ENCODE measurements at places on chromosomes 12 and 14.

GRCh38 chr14:103549361-103550311 lies 12.8 kb downstream of the BAG5 start:
- no peak for DNase-seq

DNA sequence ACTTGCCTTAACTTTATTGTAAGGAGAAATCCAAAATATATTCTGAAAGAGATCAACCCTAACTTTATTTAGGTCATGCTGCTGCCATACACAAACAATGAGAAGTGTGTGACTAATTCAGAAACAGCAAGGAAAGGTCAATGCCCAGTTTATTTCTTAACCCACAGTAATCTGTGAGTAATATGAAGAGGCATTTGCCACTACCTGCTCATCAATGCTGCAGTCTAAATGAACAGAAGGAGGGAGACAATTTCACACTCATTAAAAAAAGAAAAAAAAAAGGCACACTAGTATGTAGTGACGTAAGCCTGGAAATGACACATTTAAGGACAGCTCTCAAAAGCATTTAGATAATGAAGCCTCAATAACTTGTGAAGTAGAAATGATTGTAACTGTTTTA lies 90.5 kb upstream of the FOXN3 start:
- DNase-seq, result no peak

DNA sequence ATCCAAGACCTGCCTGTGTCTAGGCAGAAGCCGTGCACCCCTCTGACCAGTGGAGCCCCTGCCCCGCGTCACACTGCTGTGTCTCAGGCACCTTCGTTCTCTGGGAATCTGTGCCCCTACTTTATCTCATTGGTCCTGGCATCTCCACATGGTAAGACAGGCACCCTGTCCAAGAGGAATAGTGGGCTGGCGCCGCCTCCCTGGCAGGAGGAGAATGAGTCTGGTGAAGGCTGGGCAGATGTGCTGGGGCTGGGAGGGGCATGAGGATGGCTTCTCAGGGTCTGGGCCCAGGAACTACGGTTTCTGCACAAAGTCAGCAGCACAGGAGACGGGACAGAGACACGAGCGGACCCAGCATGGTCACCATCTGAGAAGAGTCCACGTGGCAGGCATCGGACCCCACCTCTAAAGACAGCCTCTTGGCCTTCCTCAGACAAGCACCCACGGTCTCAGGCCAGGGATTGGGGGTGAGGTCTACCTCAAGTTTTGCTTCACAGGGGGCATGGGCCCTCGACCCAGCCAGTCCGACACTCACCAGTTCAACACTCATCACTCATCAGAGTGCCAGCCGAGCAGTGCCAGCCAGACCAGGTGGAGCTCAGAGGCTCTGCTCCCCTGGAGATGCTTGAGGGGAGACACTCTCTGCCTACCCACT lies 306.7 kb downstream of the ADGRD1 start:
- no peak for DNase-seq

- no peak for DNase-seq
Observed at GRCh38 chr12:131128556-131128955, 174.8 kb downstream of the ADGRD1 start.

DNA sequence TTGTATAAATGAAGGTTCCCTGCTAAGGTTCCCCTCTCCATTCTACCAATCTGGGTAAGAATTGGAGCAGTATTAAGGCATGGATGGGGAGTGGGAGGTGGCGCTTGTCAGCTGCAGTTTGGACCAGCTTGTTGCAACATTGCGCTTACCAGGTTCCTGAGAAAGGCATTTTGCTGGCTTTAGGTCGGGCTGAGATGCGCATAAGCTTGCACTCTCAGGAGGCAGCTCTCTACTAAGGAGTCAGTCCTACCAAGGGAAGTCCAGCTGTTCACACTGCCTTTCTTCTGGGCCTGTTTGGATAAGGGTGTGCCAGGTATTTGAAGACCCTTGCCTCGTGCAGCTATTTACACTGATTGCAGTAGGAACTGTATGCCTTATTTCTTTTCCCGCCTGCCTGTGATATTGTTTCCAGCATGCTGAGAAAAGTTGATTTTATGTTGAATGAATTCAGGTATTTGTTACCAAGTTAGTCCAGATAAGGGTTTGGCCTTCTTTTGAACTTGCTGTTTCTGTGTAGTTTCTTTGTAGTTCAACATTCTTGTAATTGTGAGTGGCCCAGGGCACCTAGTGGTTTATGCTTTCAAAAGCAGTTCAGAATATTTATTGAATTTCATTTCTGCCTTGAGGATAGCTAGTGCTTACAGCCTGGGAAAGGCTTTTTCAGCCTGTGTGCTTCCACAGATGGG lies 2.6 kb downstream of the MLEC start:
- no peak for DNase-seq

DNA sequence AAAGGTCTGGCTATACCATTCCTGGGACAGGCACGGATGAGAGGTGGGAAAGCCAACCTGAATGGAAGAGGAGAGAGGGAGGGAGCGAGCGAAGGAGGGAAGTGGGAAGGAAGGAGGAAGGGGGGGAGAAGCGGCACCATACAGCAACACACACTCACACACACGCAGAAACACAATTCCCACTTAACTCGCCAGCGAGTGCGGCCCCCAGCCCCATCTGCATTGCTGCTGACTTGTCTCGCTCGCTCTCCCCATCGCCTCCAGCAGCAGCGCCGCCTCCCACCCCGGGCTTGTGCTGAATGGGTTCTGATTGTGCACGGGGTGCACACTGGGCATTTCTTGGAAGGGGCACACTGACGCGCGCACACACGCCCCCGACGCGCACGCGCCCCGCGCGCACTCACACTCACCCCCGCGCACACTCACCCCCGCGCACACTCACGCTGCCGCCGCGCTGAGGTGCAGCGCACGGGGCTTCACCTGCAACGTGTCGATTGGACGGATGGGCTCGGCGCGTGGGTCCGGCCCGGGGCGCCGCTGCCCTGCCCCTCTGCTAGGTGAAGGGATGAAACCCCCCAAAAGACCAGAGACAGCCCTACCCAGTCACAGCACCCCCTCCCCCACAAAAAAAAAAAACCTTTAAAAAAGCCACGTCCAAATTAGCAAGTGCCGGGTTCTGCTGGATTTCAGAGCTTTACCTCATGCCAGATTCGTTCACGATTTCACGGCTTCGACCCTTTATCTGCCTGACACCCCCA lies 685 bp downstream of the GRIN2B start:
- DNase-seq, result no peak

GRCh38 chr14:47427629-47428028 lies 247.8 kb downstream of the MDGA2 start:
- DNase-seq, result no peak

- DNase-seq, result no peak
Observed at GRCh38 chr12:2652011-2652400, 142.8 kb upstream of the FKBP4 start.

DNA sequence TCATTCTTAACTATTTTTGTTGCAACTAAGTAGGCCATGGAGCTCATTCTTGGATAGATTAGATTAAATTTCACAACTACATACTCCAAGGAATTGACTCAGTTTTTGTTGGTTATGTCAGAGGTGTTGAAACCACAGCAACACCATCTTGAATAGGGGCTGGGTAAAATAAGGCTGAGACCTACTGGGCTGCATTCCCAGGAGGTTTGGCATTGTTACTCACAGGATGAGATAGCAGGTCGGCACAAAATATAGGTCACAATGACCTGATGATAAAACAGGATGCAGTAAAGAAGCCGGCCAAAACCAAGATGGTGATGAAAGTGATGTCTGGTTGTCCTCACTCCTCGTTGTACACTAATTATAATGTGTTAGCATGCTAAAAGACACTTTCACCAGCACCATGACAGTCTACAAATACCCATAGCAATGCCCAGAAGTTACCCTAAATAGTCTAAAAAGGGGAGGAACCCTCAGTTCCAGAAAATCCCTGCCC lies 20.9 kb downstream of the DMAC2L start:
- DNase-seq, result no peak

- DNase-seq, result no peak
Observed at GRCh38 chr12:27588776-27589175, 64.8 kb downstream of the PPFIBP1 start.

DNA sequence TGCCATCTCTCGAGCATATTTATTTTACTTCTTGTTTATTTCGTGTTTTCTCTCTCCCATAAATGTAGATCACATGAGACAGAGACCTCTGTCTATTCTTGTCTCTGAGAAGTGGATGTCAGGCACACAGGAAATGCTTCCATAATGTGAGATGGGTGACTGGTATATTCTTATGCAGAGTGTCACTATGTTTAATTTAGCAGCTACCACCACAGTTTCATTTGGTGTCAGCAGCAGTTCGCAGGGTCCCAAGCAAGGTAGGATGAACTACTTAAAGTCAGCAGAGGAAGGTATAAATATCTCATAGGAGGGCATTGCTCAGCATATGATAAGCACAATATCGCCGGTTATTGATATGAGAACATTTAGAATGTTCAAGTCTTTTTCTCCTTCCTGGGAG lies 180.9 kb upstream of the CNTN1 start:
- no peak for DNase-seq

GRCh38 chr12:28795311-28795710 lies 353.8 kb upstream of the FAR2 start:
- DNase-seq, result no peak

GRCh38 chr12:50725011-50725942 lies 38.6 kb upstream of the ATF1 start:
- DNase-seq, result no peak

DNA sequence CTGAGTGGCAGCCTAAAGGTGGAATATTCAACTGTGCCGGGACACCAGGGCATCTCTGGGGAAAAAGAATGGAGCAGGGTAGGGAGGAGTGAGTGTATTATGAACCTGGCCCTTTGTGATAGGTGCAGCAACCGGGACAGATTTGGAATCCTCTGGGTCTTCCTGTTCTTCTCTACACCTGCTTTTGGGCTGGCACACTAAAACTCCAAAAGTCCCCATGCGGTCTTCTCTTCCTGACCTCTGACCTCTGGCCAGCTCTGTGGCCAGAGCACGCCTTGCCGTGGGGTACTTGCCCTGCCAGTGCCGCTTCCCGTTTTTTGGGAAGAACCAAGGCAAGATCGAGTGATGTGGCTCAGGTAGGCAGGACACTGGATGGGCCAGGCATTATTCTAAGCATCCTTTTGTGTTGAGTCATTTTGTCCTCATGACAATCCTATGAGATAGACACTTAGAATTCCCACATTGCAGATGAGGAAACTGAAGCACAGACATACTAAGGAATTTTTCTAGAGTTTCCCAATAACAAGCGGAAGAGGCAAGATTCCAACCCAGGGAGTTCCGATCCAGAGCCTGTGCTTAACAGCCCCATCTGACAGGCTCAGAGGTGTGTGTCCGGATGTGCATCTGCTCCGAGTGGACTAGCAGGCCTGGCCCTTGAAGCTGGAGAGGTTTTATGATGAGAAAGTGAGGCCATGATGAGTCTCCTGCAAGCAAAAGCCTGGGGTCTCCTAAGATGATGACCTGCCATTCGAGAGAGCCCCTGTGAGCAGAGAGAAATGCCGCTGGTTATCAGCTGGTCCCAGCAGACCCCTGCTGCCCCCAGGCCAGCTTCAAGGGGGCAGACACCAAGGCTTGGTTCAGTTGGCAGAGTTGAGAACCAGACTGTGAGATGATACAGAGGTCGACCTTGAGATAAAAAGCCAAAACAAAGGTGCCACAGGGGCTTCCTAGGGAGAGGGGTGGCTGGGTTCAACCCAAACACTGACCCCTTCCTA lies 67.9 kb upstream of the ESRRB start:
- DNase-seq, result no peak

- no peak for DNase-seq
Observed at GRCh38 chr12:28767836-28768348, 381.2 kb upstream of the FAR2 start.

- no peak for DNase-seq
Observed at GRCh38 chr14:54685286-54685845, 118.4 kb downstream of the SAMD4A start.

- DNase-seq, result no peak
Observed at GRCh38 chr14:56708704-56709103, 101.6 kb downstream of the OTX2 start.

DNA sequence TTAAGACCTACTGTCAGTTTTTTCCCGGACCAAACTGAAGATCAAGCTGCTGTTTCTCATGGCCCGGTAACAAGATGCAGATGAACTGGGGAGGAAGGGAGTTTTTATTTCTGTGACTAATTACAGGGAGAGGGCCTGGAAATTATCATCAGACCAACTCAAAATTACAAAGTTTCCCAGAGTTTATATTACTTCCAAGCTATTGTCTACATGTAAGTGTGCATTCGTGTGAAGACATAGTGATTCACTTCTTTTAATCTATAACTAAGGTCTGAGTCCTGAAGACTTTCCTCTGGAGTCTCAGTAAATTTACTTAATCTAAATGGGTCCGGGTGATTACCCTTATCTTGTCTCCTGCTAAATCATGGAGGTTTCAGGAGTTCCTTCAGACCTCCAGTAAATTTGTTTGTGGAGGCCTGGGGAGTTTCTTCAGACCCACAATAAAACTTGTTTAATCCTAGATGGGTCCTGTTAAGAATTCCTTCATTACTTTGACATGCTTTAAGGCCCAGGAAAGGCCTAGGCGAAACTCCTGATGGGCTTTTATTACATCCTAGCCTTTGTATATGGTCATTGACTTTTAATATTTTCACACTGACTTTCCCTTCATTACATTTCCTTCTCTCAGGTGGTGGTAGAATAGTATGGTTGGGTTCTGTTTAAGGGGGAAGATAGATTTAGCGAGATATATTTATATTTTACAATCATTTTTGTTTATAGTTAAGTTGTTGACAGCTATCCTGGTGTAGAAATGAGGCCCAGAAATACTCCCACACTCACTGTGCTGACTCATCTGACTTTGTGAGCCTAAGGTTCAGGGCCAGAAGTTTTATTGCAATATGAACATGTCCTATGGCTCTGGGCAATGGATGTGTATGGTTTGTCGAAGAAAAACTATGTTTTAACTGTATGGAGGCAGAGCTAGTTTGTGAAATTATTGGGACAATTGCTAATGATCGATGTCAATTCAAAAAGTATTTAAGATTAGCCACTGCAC lies 627.0 kb upstream of the FBXO33 start:
- DNase-seq, result no peak

DNA sequence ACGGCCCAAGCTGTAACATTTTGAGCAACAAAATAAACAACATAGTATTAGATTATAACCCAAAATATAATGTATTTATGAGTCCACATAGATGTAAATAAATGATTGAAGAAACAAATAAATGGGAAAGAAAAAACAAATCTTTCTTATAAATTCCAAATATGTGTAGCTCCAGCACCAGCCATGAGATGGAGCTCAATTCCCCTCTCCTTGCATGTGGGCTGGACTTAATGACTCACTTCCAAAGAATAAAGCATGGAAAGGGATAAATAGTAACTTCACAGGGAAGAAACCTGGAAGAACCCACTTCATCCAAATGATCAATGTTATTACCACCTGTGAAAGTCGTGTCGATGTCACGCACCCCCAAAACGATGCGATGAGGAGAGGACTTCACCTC lies 158.8 kb downstream of the RPAP3 start:
- DNase-seq, result no peak

- DNase-seq, result no peak
Observed at GRCh38 chr12:111759271-111759670, 7.5 kb upstream of the ALDH2 start.

All from activated gamma-delta T cell treated with anti-CD3 and anti-CD28 coated beads, Interleukin-2, amount 50 U/mL, for 16 hours (primary cell).